ENCODE measurements at places on chromosomes 1 and 21.

DNA sequence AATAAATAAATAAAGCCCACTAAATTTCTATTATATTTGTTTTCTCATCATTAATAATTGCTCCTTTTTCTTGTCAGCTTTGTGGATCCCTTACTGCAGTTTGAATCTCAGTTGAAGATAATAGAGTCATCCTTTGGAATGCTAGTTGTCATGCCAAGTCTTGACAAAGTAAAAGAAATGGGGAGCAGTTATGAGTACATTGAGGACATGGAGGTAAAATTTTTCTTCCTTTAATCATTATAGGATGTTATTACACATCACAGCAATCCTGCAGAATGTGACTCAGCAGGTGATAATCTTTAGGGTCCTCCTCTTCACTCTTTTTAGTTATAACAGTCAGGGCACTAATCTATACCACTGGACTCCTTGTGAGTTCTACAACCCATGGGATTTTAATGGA, 24.1 kb downstream of the MROH9 start:
- DNase-seq: no peak

DNA sequence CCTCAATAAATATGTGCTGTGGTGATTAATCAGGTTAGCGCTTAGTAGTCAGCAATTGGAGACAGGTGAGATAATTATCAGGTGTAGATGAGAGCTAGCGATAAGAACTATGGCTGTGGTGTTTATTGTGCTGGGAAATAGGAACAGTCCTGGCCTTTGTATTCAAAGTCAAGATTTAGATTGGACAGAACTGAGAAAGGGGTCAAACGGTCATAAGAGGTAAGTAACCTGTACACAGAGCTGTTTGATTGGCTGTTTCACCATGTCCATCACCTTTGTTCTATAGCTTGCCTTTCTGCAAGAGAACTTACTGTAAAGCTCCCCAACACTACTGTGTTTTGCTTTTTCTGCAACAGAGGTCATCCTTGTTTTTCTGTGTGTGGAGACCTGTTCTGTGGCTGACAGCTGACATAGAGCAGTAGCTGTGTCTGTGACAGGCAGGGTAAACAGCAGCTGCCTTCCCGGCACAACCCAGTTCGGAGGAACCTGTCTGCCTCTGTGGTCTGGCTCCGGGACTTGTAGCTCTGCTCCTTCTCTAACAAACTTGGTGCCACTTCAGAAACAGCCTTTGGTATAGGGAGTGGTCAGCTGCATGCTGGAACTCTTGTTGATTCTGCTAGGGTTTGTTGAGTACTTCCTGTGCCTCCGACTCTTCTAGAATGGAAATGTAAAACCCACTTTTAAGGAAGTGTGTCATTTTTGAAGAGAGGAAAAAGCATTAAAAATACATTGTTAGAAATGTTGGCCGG, 21.1 kb upstream of the CDC42 start:
- DNase-seq: no peak

DNA sequence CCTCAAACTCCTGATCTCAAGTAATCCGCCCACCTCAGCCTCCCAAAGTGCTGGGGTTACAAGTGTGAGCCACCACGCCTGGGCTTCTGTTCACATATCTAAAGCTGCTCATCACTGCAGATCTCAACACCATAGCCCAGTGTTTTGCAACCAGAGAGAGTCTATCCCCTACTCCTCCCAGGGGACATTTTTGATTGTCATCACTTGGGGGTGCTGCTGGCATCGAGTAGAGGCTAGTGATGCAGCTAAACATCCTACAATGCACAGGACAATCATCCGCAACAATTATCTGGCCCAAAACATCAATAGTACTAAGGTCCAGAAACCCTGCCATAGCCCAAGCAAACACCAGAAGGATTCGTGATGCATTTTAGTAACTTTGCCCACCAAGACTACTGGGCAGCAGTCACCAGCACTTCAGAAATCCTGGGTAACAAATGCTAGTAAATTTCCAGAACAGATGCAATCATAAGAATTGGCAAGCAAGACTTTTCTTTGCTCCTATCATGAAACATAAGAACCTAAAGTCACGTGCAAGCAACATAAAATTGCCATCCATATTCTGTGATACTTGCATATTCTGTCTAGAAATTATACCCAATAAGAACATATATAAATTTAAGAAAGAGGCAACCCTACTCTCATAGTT, 159.2 kb downstream of the APP start:
- no peak for DNase-seq

- DNase-seq: no peak
Observed at GRCh38 chr1:165497069-165498013, 46.5 kb upstream of the LRRC52 start.

GRCh38 chr1:192002063-192002462, 156.2 kb upstream of the RGS18 start:
- DNase-seq: no peak

DNA sequence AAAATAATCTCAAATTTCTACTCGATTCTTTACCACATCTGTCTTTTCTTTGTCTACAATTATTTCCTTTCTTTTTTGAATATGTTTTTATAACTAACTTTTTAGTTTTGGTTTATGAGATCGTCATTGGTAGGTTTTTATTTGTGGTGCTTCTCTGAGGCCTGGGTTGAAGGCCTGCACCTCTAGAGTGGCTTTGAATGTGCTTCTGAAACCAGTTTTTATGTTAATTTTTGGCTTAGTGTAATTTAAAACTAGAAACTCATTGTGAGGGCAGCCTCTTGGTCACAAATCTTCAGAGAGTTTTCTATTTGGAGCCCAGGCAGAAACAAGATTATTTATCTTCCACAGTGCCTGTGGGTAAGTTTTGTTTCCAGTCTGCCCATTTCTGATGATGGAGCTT, 187.0 kb downstream of the GPATCH2 start:
- DNase-seq: no peak

- DNase-seq: no peak
Observed at GRCh38 chr1:16119504-16119903, 36.4 kb downstream of the EPHA2 start.

DNA sequence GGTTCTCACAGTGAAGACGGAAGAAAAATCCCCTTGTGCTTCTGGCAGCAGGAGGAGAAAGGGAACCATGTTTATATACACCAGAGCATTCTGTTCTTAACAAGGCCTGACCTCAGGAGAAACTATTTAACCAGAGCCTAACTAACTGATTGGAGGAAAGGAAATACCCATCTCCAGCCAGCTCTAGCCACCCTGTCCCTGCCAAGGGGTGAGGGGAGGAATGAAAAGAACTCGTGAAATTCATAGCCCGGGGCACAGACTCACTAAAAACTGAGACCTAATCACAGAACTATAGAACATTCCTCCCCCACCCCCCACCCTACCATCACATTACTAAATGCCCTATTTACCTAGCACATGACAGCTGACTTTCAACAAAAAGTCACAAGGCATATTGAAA, 65.0 kb downstream of the KCNH1 start:
- no peak for DNase-seq

DNA sequence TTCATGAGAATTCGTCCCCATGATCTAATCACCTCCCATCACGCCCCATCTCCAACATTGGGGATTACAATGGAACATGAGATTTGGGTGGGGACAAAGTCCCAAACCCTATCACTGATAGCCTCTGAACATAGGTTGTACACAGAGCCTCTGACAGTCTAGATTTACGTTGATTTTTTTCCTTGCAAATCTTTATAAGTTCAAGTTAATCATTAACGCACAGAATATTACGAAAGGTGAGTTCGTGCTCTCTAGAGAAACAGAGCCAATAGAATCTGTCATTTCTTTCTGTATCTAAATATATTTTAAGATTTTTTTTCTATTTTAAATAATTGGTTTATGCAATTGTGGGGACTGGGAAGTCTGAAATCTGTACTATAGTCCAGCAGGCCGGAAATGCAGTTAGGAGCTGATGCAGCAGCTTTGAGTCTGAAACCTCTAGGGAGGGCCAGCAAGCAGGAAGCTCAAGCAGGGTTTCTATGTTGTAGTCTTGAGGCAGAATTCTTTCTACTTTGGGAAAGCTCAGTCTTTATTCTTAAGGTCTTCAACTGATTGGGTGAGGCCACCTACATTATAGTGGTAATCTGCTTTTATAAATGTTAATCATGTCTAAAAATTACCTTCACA, 61.0 kb downstream of the SELENOF start:
- no peak for DNase-seq

GRCh38 chr1:58726581-58726980, 26.7 kb upstream of the MYSM1 start:
- DNase-seq: no peak

DNA sequence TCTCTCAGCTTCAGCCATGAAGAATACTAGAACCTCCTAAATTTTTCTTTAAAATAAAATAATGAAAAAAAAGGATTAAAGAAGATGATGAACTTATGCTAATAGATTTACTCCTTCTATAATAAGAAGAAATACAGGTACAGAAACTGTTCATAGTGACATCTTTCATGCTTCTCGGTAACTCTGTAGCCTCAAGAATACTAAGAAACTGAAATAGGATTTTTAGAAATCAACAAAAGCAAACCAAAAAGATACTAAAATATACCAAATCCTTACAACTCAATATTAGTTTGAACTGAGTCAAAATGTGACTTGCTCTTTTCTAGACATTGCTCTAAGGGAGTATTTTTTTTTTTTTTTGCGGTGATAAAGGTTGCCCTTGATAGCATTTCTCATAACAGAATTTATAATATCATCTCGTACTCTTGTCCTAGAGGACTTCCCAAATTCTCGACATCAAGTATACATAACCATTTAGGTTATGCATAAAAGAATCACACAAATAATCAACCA, 42.8 kb downstream of the ZZZ3 start:
- DNase-seq: no peak

- DNase-seq: no peak
Observed at GRCh38 chr1:209755926-209756614, at the start of gene TRAF3IP3. TSS of gene TRAF3IP3 (plus strand) at chr1:209756053. CDS start at chr1:209760040, 3,987 bp downstream.

DNA sequence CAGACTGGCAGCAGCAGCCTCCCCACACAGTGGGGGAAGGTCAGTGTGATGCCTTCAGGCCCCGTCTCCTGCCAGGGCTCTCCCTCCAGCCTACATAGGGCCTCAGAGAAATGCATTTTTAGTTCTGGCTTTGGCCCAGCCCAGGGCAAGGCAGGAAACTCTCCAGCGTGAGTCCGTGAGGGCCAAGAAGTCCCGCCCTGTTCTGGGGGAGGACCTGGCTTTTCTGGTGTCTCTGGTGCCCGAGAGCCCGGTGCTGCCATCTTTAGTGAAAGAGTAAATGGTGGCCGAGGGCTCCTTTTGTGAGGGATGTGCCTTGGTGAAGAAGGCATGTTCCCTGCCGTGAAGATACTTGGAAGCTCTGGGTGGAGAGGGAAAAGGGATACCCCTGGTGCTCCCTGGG, 14.8 kb upstream of the DIP2A start:
- DNase-seq: no peak

- DNase-seq: no peak
Observed at GRCh38 chr1:55468142-55468795, 253.1 kb upstream of the USP24 start.

DNA sequence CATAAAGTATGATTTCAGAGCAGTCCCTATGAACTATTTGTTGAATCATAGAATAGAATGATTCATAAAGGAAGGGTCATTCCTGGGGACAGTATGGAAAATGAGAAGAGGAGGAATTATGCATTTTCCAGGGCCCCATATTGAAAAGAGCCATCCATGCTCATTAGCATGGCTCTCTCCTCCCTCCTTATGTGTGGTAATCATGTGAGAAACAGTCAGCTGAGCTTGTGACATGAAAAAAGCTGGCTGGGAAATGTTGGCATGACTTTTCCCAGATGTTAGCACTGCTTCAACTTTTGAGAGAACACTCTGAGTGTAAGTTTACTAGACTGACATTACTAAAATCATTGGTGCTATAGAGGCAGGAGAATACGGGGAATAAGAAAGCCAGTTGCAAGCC, 16.1 kb downstream of the TRIM67 start:
- DNase-seq: no peak

DNA sequence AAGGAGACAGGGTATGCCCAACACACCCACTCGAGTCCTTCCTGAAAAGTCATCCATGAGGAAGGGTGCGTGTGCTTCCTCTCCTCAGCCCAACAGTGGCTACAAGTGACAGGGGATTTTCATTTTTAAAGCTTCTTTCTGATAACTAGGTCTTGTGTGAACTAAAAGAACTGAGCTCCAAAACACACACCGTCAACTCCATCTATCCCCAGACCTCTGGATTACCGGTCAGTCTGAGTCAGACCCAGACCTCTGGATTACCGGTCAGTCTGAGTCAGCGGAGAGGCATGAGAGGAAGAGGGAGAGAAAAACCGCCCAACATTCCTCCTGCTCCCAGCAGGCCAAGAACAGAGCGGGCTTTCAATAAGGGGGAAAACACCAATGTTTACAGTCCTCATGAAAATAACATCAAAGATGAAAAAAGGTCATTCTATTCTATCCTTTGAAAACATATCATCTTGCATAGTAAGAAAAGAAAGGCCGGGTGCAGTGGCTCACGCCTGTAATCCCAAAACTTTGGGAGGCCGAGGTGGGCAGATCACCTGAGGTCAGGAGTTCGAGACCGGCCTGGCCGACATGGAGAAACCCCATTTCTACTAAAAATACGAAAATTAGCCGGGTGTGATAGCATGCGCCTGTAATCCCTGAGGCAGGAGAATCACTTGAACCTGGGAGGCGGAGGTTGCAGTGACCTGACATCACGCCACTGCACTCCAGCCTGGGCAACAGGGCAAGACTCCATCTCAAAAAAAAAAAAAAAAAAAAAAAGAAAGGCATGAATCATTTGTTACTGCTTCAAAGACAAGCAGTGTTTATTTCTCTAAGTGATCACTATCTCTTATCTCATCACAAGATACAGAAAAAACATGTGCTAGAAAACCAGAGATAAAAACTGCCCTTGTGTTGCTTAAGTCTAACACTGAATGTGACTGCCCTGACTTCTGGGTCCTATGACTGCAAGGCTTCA, 3.4 kb downstream of the PTTG1IP start:
- DNase-seq: no peak

- DNase-seq: no peak
Observed at GRCh38 chr1:16020325-16020724, 1.5 kb upstream of the CLCNKA start.

- no peak for DNase-seq
Observed at GRCh38 chr1:94063379-94063778, 57.6 kb downstream of the ABCA4 start.

GRCh38 chr21:46624050-46624449, 11.4 kb upstream of the PRMT2 start:
- no peak for DNase-seq

DNA sequence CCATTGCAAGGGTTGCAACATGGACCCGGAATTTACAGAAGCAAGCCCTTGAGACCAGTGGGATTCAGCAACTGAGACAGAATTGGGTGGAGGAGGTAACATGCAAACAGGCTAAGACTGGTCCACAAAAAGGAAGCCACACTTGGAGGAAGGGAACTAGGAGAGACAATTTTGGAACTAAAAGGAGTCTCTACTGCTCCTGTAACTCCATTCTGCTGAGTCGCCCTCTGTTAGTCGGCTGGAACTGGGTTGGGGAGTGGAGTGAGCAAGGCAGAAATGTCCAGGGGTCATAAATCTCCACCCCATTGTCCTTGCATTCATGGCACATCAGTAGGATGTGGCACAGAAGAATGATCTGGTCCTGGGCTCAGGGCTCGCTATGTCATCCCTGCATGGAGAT, 5.1 kb downstream of the LAMB3 start:
- no peak for DNase-seq

DNA sequence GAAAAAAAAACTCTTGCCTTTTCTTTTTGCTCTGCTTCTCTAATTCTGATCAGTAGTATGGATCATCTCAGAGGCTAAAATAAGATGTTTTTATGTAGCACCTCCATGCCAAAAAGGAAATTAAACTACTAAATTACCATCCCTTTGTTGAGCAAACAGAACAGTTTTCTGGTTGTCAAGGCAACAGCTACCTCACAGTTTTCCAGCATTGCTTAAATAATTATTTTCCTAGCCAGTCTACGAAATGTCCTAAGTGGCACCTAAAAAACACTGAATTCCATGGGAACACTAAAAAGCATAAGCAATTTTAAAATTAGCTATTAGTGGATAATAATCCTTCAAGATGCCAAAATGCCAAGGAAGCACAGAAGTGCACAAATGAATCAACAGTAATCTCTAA, 61.7 kb downstream of the ARID4B start:
- no peak for DNase-seq
